SK-N-DZ (cell line): ENCODE measurements at places on chromosomes 5 and 9.
A peak's percentile ranks its signal among the peaks of the same experiment; 100 is the strongest.

GRCh38 chr9:136020206-136020605 lies 59.0 kb upstream of the UBAC1 start:
- no peak for DNase-seq

DNA sequence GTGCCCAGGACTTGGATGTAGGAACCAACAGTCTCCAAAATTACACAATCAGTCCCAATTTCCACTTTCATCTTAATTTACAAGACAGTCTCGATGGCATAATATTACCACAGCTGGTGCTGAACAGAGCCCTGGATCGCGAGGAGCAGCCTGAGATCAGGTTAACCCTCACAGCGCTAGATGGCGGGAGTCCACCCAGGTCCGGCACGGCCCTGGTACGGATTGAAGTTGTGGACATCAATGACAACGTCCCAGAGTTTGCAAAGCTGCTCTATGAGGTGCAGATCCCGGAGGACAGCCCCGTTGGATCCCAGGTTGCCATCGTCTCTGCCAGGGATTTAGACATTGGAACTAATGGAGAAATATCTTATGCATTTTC lies 837 bp downstream of the PCDHB2 start:
- DNase-seq = no peak

GRCh38 chr5:43573058-43573457 lies 16.2 kb upstream of the PAIP1 start:
- no peak for DNase-seq

DNA sequence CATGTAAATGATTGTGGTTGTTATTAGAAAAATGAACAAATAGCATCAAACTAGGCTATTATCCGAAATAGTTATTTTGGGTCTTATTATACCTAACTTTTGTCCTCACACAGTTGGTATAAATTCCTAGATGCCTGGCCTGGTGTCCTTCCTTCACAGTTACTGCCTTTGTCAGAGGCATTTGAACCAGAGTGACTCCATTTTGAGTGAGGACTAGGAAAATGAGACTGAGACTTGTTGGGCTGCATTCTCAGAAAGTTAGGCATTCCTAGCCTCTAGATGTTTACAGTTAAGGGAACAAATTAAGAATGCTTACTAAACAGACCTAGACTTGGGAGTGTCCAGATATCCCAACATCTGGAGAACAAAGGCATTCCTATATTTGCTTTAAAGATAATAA lies 283.5 kb upstream of the C9orf72 start:
- DNase-seq = no peak

- no peak for DNase-seq
These were observed 192.1 kb upstream of the CLINT1 start for GRCh38 chr5:158051036-158051435.

DNA sequence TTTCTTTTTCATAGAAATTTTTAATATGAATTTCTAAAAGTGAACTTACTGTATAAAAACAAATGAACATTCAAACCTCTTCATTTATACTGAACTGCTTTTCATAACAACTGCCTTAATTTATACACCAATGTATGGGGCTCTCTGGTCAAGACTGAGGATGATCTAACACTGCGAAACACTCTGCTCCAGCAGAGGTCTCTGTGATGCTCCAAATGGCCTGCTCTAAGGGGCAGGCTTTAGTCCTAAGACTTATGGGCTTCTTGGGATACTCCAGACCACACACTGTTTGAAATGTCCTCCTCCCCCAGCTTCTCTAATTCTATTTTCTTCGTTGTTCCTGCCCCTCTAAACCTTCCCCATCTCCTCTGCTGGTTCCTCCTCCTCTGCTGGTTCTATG lies 58.5 kb downstream of the LIFR start:
- DNase-seq = peak; percentile 15

- DNase-seq = no peak
These were observed 83.9 kb downstream of the PTPN3 start for GRCh38 chr9:109414125-109414785.

DNA sequence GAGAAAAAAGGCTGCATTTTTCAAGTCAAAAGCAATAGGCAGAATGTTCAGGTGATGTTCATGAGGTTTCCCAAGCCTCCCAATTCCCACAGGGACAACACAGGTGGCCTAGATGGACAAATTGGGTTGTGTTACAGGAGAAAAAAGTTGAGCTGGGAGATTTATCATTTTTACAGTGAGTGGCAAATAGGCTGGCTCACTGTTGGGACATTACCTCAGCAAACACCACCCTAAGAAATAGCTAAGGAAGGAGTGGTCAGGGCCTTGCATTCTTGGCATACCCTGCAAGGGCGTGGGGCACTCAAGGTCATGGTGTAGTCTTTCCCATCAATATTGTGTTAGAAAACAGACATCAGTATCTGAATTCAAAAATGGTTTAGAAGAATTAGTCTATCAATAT lies 23.3 kb upstream of the CPLANE1 start:
- DNase-seq = no peak

DNA sequence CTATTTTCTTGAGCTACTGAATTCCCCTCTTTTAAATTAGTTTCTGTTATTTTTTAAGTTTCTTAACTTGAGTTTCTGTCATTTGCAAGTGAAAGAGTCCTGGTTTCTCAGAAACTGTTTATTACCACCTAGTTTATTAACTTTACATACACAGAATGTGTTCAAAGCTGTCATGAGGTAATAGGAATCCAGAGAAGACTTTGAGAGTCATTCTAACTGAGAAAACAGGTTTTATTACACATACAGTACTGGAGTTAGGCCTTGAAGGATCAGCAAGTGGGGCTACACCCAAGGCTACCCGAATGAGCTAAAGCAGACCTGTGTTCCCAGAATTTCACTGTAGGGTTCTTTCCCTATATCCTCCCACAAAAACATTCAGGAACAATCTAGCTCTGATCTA lies 33.1 kb downstream of the FAM114A2 start:
- no peak for DNase-seq

DNA sequence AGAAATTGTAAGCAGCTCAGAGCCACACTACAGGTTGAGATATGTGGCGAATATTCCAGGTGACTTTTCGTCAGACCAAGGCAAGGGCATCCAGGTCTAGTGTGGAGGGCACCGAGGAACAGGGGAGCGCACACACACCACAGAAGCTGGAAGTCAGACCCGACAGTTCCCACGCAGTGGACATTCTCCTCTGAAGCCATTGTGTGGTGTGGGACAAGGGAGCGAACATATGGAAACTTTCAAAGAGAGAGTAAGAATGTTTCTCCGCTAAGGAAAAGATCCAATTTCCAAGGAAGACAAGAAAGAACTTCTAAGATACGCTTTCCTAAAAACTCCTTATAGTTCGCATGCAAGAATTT lies 141.4 kb upstream of the OTULINL start:
- DNase-seq = no peak

DNA sequence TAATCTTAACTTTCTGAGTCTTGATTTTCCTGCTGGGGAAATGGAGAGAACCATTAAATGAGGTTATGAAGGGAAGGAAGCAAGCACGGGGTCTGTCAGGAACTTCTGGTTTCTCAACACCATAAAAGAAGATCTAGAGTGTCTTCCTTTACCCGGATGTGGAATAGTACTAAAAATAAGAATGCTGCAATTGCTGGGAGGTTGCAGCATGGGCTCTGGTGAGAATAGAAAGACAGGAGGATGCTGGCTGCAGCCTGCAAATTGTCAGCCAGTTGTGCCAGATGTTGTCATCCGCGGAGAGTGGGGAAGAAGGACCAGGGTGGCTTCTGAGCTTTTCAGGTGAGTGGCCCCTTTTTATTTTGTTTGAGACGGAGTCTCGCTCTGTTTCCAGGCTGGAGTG lies 69.3 kb upstream of the STC2 start:
- no peak for DNase-seq

- DNase-seq = no peak
These were observed 813 bp upstream of the AGTPBP1 start for GRCh38 chr9:85742597-85742936.

- DNase-seq = no peak
These were observed 53.3 kb downstream of the PTPN3 start for GRCh38 chr9:109444771-109445320.
